ENCODE measurements at places on chromosomes 6 and 20.

GRCh38 chr6:162857326-162857725 lies 129.6 kb downstream of the PACRG start:
- no peak for DNase-seq

GRCh38 chr6:34249469-34250261 lies 859 bp upstream of the SMIM29 start:
- no peak for DNase-seq

- no peak for DNase-seq
Measured at GRCh38 chr20:2521369-2522305, 12.9 kb upstream of the ZNF343 start.

DNA sequence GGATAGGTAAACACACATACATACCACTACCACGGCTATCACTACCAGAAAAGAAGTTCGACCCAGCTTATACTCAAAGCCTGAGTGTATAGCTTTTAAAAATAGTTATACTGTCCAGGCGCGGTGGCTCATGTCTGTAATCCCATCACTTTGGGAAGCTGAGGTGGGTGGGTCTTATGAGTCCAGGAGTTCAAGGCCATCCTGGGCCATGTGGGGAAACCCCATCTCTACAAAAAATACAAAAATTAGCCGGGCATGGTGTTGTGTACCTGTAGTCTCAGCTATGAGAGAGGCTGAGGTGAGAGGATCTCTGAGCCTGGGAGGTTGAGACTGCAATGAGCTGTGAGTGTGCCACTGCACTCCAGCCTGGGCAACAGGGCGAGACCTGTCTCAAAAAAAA lies 32.9 kb downstream of the NKX2-4 start:
- DNase-seq: no peak

DNA sequence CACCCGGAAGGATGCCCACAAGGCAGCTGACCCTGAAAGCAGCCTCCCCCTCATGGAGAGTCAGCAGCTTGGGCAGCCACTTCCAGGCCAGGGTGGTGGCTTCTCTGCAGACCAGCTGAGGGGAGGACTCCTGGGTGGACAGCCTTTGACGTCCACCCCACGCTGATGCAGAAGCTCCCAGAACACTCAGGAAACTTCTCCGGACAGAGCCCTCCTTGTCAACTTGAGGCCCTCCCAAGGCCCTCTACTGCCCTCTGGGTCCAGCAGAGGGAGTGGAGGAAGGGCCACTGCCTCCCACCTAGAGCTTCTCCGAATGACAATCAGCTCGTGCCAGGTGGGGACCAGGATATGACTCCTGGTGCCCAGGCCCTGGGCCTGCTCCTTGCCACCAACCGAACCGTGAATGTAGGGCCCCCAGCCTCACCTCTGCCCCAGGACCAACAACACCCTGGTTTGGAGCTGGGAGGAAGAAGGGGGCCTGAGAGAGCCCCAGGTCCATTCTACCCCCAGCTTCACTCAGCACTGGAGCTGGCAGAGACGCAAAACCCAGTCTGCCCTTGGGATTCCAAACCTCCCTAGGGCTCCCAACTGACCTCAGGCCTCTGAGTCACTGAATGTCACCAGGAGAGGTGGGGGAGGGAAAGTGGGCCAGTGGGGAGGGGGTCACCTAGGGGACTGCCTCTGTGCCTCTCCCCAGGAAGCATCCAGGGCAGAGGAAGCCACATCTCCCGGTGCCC lies 10.9 kb upstream of the SLC22A7 start:
- no peak for DNase-seq

DNA sequence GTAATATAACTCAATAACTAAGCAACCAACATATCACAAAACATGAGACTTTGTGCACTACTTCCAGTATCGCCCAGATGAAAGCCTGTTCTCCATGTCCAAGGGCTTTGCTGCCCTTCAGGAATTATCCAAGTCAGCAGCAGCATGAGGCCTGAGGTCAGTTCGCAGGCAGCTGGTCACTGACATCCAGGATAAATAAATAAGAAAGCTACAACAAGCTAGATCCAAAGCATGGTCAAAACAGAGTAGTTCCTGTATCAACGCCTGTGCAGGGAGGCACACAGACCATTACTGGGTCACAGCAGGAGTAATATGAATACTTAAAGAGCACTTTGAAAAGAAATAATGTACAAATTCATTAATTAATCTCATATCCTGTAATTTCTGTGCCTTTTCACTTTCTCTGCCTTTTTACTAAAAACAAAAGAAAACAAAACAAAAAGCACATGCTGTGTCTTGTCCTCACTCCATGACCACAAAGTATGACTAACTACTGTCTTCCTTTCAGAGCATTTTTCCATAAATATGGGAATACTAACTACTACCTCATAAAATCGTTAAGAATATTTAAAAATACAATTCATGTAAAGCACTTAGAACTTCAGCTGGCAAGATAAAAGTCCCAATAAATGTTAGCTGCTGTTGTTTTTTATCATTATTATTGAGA lies 374.9 kb upstream of the IRAK1BP1 start:
- no peak for DNase-seq

DNA sequence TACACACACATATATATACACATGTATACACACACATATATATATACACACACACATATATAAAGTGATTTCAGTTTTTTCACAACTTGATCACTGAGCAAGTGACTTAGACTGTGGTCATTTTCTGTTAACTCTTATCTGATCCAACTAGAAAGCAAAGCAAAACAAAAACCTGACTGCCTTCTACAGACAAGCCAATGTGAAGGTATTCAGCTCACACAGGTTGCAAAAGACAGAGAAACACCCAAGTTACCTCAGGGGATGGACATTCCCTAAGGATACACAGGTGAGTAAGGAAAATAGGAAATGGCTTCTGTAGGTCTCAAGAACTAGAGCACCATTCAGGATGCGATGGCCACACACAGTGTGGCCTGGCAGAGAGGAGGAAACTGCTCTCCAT lies 58.4 kb upstream of the IER3 start:
- DNase-seq: no peak

GRCh38 chr6:167974640-167975344 lies 22.7 kb upstream of the KIF25 start:
- peak; percentile 49 for DNase-seq

- DNase-seq: no peak
Measured at GRCh38 chr6:83824831-83825230, 28.3 kb upstream of the RIPPLY2 start.

All from LNCaP clone FGC (cell line).